ENCODE measurements at places on chromosomes 13 and 19.

- DNase-seq = no peak
These were observed 5.2 kb upstream of the OR10H1 start for GRCh38 chr19:15820646-15821045.

DNA sequence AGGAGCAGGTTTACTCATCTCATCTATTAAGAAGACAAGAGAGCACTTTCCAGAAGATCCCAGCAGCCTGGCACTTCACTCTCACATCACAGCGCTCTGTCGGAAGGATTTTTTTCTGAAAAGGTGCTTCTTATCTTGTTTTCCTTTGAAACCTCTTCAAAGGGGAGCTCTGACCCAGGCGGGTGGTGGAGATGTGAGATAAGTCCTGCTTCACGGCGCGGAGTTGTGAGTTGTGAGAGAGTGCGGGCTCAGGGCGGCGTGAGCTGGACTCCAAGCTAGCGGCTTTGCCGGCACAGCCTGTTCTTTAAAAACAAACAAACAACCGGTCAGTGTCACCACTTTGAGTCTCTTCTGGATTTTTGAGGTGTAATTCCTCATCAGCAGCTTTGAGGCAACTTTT is 169.0 kb upstream of the ARGLU1 start:
- no peak for DNase-seq

DNA sequence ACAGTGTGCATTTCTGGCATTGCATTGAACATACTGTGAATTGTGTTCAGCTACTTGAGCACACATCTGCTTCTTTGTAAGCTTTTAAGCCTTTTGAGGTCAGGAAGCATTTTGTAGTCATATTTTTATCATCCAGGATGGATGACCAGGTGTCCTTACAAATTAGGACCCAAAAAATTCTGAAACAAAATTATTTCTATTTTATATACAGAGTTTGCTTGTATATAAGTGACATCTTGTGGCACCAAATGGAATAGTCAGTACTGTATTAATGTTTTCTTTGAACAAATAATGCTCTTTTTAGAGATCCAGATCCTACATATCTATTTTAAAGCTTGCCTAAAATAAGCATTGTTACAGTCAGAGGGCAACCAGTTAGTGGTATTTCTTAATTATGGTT is 9.5 kb upstream of the SUPT20H start:
- DNase-seq = no peak

GRCh38 chr19:49067554-49067953 is 2.9 kb upstream of the NTF4 start:
- no peak for DNase-seq

- no peak for DNase-seq
These were observed 394.4 kb downstream of the SPRY2 start for GRCh38 chr13:79946556-79946955.

DNA sequence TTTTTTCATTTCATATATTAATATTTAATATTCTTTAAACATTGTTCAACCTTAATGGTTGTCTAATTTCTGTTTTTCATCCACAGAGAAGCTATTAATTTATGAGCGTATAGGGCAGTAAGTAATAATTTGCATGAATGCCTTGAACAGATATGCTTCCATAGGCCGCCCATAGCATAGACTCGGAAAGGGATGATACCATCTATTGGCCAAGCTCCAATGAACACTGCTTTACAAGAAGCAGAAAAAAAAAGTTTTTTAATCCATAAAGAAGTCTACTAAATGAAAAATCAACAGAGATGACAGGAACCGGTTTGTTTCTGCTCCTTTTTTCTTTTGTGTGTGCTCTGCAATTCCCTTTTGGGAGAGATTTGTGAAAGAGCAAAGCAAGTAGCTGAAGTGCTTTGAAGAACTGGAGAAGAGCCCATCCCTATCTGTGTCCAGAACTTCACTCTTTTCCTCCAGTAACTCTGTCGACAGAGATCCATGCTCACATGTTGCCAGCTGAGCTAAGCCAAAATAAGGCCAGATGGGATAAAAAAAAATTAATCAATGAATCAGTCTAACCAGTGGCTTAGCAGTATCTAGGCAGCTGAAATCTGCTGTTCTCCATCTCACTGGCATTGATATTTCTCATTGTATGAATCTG is 215.9 kb upstream of the SOX21 start:
- DNase-seq = no peak

GRCh38 chr13:67950603-67951002 is 720.5 kb upstream of the PCDH9 start:
- no peak for DNase-seq

DNA sequence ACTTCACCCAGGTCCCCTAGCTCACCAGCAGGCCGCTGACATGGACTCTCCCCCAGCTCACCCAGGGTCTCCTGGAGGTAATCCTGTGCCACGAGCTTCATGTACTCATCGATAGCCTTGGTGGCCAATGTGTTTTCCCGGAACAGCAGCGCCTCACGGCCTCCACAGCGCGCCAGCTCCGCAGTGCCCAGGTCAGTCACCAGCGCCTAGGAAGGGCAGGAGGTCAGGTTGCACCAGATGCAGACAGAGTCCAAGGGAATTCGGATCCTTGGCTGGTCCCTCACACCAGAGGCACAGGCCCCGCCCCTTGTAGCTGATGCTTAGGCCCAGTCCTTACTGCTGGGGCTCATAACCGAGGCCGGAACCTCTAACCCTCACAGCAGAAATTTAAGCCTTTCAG is 6.7 kb upstream of the WIZ start:
- no peak for DNase-seq

DNA sequence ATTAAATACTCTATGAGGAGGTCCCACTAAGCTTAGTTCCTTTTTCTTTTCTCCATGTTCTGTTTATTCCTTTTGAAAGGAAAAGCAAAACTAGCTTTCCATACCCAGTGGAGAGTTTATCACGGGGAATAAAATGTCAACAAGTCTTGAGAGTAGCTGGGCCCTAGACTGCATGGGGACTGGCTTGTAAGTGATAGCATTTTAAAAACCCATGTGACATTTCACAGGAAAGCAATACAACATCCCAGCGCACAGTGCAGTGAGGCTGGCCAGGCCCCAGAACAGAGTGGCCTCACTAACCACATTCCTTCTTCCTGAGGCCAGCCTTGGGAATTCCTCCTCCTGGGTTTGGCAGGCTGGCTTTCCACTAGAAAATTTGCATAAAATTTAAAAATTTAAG is 149.8 kb downstream of the DLEU7 start:
- no peak for DNase-seq

- no peak for DNase-seq
These were observed 347.5 kb downstream of the GPC5 start for GRCh38 chr13:91745967-91746366.

- no peak for DNase-seq
These were observed 27.5 kb upstream of the KATNAL1 start for GRCh38 chr13:30334663-30335386.

GRCh38 chr13:64855506-64855905 is 2374.6 kb downstream of the PCDH9 start:
- DNase-seq = peak; percentile 38

DNA sequence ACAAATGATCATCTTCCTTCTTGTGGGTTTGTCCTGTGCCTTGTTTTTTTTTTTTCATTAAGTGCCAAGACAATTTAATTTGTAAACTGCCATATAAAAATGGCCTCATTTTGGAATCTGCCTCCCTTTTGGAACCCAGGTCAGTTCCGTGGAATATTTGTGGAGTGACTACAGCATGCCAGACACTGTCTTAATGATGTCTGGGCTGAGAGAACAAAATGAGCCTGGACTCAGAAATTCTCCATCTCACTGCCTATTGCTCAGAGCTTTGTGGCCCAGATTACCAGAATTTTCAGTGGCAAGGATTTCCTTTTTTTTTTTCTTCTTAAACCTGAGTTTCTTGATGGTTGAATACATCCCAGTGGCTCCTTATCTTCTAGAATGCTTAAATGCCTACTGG is 340.6 kb downstream of the ENOX1 start:
- no peak for DNase-seq

DNA sequence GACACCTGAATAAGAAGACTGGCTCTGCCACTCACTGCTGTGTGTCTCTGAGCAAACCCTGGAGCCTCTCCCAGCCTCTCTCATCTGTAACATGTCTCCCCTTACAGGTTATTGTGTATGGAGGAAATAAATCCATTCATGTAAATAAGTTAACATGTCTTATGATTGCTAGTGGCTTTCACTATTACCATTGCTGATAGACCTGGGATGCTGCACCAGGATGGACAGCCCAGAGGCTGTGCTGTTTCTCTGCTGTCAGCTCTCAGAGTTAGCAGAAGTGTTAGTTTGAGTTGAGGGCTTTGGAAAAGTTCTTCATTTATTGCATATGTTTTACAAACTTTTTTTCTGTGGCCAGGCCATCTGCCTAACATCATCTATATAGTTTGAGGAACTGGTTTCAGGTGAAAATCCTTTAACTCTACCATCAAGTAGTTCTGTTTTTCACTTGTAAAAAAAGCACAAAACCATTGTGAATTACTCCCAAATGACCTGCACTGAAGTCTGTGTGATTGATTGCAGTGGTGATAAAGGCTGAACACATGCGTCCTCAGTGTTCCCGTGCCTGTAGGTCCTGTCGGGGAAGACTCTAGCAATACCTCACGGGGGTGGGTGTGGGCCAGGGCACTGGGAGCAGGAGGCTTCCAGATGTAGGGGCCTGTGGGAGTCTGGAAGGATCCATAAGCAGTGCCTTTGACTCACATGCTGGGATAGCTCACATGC is 24.6 kb downstream of the MPHOSPH8 start:
- DNase-seq = no peak

DNA sequence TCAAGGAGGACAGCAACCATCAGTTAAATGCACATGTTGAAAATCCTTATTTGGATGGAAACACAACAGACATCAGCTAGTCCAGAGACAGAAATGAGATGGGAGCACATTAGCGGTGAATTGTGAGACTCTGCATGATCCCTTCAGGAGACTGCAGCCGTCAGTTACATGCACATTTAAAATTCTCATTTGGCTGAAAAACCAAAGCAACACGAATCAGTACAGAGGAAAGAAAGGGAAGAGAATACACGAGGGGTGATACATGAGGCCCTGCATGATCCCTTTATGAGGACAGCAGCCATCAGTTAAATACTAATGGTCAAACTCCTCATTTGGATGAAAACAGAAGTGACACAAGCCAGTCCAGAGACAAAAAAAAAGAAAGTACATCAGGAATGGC is 123.4 kb downstream of the PTPRS start:
- no peak for DNase-seq

GRCh38 chr13:113159701-113160100 is 1.3 kb downstream of the PROZ start:
- no peak for DNase-seq

GRCh38 chr19:13302526-13303270 is 152.5 kb downstream of the IER2 start:
- DNase-seq = no peak

- no peak for DNase-seq
These were observed 5.8 kb downstream of the PPP6R1 start for GRCh38 chr19:55252760-55253663.

DNA sequence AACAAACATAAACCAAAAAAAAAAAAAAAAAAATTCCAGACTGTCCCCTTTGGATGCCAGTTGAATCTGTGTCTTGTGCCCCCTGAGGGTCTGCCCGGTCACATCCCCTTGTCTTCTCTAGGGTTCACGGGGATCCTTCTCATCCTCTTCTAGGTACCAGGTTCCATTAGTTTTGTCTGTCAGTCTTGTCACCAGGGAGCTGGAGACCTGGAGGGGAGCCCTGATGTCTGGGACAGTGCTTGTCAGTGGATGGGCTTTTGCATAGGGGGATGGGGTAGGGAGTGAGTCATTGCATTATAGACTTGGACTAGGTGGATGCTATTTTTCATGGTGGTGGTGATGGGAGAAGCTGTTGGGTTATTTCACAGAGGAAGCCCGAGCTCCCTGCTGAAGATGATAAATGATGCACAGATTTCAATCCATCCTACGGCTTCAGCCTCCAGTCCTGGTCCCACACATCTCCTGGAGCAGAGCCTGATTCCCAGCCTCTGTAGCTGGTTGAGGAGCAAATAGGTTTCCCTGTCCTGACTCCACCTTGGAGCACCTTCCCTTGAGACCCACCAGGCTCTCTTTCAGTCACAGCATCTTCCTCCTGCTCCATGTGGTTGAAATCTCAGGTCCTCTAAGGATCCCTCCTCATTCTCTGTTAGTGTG is 26.0 kb downstream of the WTIP start:
- no peak for DNase-seq

GRCh38 chr13:77751513-77752456 is 54.3 kb downstream of the SLAIN1 start:
- peak; percentile 11 for DNase-seq

GRCh38 chr13:108957369-108958012 is 328.1 kb downstream of the MYO16 start:
- peak; percentile 78 for DNase-seq

GRCh38 chr13:97692628-97693027 is 258.7 kb downstream of the RAP2A start:
- DNase-seq = no peak

- no peak for DNase-seq
These were observed 426 bp downstream of the MYO9B start for GRCh38 chr19:17075864-17076542.

All from fibroblast of skin of left biceps (primary cell).